ENCODE measurements at places on chromosomes 2 and 18.

GRCh38 chr2:25409044-25409443 lies 67.3 kb upstream of the DNMT3A start:
- no peak for DNase-seq

- DNase-seq, result no peak
Measured at GRCh38 chr2:165863810-165864261, 69.8 kb upstream of the GALNT3 start.

GRCh38 chr2:148486655-148487054 lies 157.9 kb upstream of the EPC2 start:
- no peak for DNase-seq

GRCh38 chr2:238861013-238861730 lies 13.3 kb downstream of the TWIST2 start:
- no peak for DNase-seq

DNA sequence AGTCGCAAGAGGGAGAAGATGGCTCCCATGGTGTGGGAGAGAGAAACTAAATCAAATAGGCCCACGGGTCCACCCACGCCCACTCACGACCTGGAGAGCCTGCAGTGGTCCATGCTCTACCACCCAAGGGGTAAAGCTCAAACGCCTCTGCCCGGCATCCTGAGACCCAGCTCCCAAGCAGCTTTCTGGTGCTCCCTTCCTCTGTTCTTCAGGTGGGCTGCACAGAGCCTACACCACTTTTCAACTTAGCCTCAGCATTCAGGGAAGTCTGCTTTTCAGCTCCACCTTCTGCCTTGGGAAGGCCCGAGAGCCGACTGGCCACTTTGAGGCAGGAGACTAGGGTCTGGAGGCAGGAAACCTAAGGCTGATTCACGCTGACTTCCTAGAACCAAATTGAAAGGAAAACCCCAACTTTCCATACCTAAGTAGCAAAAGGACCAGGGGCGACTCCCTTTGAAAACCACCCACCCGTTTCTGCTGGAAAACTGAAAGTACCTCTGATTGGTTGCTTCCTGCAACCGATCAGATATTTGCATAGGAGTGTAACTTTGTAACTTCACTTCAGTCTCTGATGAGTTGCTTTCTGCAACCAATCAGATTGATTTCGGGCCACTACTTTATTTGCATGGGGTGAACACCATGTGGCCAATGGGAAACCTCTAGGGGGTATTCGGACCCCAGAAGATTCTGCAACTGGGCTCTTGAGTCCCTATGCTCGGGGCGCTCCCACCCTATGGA lies 26.8 kb upstream of the SPATA3 start:
- peak; percentile 45 for DNase-seq

GRCh38 chr2:147173189-147173581 lies 671.6 kb upstream of the ACVR2A start:
- no peak for DNase-seq

- DNase-seq, result no peak
Measured at GRCh38 chr2:10399358-10399757, 48.8 kb downstream of the ODC1 start.

DNA sequence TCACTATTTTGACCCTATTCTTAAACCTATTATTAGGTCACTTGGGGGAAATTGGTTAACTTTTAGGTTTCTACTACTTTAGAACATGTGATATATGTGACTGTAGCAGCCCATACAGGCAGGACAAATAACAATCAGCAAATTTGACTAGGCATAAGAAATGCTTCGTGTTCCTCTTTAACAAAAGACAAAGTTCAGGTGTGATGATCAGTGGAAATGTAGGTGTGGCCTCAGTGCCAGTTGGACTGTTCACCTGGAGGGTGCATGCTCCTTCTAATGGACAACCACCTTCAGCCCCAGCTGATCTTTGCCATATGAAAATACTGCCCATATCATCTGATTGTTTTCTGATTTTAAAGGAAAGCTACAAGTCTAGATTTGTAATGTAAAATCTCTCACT lies 6.4 kb downstream of the PDK1 start:
- no peak for DNase-seq

GRCh38 chr18:34370704-34371395 lies 146.1 kb upstream of the NOL4 start:
- peak; percentile 32 for DNase-seq

DNA sequence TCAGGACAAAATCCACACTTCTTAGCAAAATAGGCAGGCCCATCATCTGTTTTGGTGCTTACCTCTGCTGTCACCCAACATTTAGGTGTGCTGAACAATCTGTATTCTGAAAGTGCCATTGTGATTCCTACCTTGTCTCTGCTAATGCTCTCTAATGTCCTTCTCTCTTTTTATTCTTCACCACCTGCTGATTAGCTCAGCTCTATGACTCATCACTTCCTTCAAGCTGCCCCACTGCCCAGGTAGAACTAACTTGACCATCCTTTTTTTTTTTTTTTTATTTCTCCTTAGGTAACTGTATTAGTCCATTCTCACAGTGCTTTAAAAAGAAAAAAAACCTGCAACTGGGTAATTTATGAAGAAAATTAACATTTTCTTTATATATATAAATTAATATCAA lies 478.7 kb upstream of the POU3F3 start:
- no peak for DNase-seq

DNA sequence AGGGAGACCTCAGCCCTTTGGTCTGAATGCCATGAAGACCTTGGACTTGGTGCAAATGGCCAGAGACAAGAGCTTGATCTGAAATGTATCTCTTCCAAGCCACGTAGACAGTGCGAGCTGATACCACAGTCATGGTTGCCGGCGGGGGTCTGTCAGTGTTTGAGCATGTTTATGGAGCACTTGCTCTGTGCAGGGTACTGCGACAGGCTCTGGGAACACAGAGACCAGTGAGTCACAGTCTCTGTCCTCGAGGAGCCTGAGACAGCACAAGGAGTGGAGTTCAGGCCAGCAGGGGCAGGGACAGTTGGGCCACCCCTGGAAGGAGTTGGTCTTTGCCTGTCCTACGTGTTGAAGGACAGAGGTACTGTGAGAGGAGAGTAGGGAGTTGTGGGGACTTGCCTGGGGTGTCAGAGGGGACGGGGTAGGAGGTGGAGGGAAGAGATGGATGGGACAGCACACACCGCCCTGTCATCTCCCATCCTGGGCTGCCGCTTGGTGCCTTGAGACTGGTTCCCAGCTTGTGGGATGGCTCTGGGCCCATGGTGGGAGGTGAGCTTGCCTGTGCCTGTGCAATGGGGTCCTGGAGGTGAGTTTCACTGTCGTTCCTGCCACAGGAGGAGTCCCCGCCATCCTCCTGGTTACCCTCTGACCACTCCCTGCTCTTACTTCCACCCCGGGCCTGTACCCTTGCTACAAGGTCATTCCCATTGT lies 39.5 kb downstream of the ATP6V1C2 start:
- no peak for DNase-seq

DNA sequence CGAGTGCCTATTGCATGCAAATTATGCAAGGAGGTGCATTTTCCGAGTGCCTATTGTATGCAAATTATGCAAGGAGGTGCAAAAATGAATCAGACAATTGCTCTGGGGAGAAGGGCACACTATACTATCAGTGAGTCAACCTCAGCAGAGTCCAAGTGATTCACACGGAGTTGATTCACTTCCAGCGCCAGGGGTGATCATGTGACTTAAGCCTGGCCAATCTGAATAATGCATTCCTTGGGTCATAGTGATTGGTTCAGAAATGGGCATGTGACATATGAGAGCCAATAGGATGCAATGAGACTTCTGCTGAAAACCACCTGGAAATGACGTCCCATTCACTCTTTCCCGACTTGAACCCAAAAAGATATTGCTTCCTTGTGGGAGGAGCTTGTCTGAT lies 152.2 kb downstream of the DAW1 start:
- DNase-seq, result peak; percentile 39

- DNase-seq, result no peak
Measured at GRCh38 chr2:2846332-2847208, 515.5 kb upstream of the MYT1L start.

- DNase-seq, result no peak
Measured at GRCh38 chr2:6940820-6941219, 23.6 kb downstream of the RNF144A start.

DNA sequence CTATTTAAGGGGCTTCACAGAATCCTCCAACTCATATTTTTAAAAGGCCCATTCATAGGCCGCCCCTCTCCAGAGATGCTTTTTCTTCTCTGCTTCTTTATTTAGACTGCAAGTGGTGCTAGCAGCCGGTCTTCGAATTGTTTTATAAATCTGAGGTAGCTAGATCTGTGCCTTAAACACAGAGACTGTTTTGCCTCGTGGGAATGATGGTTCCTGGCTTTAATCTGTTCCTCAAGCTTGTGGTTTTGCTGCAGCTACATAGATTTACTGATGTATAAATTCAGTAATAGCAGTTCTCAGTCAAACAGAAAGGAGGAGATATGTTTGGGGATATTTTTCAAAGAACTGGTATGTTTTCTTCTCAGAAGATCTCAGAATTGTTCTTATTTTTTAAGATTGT lies 45.3 kb downstream of the TNFRSF11A start:
- DNase-seq, result no peak

DNA sequence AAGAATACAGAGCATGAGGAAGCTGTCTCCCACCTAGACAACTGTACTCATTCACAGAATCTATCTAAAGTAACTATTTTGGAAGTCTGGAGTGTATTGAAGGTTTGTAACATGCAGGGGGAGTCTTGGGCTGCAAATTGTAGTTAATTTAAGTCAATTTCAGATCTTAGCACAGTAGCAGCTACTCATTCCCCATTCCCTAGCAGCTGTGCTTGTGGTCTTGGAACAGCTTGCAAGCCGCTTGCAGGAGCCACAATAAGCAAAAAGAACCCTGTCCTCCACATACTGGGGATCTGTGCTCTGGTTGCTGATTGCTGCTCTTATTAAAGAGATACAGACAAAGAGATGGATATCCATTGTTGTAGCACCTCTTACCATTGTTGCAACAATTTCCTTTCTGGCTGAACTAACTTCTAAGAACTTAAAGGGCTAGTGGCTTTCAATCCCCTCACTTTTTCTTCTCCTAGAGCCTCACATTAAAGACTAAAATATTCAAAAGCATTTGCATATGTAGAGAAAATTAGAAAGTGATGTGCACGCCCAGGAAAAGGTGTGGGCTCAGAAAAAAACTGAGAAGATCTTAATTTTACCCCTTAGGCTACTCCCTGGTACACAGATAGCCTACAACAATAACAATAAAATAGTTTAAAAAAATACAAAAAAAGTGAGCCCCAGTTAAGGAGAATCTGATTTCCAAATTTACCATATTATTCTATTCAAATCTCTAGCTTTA lies 1775.1 kb upstream of the PIK3C3 start:
- no peak for DNase-seq

Data from M059J (cell line).